GM13977 (cell line): ENCODE measurements at places on chromosomes 3 and 15.
A peak's percentile ranks its signal among the peaks of the same experiment; 100 is the strongest.

DNA sequence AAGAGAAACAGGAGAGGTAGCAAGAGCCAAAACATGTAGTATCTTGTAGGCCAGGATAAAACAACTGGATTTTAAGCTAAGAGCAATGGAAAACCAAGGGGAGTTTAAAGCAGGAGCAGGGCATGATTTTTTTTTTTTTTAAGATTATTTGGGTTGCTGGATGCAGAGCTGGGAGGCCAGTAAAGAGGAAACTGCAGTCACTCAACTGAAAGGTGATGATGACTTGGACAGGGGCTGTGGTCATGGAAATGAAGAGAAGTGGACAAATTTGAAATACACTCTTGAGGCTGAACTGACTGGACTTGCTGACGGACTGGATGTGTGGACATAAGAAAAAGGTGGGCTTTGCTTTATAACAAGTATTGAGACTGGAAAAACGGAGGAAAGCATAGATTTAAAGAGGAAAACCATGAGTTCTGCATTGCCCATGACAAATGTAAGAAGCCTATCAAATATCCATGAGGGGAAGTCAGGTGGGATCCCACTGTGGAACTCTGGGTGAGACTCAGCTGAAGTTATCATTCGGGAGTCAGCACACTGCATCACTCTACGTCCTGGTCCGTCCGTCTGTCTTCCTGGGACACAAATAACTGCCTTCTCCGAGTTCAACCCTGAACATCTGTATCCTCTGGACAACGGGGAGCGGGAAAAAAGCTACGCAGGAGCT, 688 bp downstream of the XPC start:
- no peak for DNase-seq

DNA sequence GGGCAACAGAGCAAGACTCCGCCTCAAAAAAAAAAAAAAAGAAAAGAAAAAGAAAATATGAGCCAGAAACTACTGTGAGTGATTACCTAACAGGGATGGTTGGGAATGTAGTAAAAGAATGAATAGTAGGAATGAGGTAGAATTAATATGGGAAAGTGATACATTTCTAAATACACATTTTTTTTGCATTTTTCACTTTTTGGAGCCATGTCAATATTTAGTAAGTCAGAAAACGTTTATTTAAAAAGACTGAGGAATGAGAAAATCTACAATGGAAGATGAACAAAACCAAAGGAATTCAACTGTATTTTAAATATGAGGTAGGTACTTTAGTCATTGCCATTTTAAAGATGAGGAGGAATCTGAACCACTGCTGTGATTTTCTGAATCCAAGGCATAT, 817.2 kb upstream of the CADM2 start:
- no peak for DNase-seq

DNA sequence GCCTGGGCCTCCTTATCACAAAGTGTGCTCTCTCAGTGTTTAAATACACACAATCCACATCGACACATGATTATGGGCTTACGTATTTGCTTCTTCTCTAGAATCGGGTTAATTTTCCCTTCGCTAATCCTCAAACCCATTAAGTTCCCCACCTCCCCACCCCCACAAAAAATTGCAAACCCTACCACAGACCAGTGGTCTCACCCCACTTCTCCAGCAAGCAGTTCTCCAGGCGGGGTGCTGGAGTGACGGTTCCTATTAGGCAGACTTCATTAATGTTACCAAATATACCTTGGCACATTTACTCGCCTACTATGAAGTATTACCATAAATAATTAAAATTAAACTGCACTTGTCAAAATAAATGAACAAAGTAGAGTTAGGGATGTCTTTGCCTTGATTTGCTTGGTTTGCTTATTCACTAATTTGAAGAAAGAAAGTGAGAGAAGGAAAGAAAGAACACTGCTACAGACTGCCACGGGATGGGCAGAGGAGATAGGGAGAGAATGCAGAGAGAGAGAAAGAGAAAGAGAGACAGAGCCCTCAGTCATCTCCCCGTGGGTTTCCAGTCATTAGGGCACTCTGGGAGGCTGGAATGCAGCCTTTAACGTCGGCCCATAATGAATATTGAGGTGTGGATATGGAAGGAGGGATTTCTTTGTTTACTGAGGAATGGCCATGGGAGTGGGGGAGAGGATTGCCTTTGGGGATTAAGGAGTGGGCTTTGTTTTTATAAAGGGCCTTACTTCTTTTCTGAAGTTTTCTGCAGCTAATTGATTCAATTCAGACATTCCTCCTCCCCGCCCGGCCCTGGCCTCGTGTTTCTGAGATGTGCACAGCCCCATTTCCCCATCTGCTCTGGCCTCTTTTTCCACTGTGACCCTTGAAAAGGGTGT, 39.7 kb upstream of the POLG start:
- no peak for DNase-seq

DNA sequence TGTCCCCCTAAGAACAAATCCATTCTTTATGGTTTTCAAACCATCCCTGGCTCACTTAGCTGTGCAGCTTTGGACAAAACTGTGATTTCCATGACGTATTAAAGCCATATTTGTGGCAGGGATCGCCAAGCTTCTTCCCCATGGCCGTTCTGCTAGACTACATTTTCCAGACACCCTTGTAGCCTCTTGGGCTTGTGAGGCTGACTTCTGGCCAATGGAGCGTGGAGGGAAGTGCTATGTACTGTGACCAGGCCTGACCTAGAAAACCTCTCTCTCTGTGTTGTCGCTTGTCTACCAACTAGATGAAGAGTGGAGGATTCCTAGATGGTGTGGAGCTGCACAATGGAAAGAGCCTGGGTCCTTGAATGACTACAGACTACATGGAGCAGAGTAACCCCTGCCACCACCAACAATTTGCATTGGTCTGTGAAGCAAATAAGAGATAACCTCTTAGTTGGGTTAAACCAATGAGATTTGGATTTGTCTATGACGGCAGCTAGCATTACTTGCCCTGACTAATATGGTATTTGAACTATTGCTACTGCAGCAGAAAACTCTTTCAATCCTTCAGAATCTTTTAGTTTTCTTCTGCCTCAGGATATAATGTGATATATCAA, 22.1 kb upstream of the MGLL start:
- DNase-seq, result peak; percentile 42

GRCh38 chr3:184523825-184524615, 37.6 kb upstream of the EPHB3 start:
- no peak for DNase-seq

GRCh38 chr3:46921041-46921440, 43.5 kb downstream of the PTH1R start:
- DNase-seq, result no peak

DNA sequence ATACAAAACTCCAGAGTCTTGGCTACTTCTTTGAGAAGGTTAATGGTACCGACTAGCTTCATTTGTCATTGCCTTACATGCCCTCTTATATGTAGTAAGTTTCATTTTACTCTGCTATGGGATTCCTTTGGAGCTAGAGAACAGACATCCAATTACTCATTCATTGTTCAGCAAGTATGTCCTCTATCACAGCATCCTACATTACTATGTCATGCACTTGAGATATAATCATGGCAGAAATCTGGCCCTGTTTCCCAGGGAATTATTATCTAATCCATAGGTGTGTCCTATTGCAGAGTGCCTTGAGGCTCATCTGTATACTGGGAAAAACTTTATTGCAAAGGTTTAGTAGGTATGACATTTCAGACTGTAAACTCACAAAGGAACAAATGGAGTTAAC, 333.1 kb upstream of the NECTIN3 start:
- DNase-seq, result no peak

DNA sequence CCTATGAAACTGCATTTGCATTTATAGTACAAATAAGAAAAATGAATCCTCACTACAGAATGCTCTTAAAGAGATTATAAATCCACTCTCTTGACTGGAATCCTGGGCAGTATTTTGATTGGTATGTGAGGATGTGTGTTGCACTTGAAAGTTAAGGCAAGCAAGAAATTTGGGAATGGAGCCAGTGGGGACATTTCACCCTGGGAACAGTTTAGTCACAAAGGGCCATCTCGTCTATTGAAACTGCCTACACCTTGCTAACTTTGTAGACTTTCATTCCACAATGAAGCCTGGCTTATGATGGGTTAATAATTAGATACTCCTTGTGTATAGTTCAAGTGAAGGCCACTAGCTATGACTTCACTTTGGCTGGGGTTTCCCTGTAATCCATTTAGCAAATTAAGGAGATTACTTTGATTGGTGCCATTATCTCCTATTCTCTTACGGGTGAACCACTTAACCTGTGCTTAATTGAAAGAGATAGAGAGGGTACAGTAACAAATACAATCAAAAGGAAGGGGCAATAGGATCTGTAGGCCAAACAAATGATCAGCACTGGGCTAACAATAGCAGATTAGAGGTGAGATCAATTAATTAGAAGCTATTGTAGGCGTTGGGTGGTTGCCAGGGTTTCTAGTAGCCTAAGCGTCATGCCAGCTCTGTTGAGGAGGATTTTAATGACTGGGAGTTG, 146.9 kb upstream of the RARB start:
- no peak for DNase-seq

- DNase-seq, result no peak
Observed at GRCh38 chr3:157418104-157418503, 18.5 kb upstream of the PTX3 start.

DNA sequence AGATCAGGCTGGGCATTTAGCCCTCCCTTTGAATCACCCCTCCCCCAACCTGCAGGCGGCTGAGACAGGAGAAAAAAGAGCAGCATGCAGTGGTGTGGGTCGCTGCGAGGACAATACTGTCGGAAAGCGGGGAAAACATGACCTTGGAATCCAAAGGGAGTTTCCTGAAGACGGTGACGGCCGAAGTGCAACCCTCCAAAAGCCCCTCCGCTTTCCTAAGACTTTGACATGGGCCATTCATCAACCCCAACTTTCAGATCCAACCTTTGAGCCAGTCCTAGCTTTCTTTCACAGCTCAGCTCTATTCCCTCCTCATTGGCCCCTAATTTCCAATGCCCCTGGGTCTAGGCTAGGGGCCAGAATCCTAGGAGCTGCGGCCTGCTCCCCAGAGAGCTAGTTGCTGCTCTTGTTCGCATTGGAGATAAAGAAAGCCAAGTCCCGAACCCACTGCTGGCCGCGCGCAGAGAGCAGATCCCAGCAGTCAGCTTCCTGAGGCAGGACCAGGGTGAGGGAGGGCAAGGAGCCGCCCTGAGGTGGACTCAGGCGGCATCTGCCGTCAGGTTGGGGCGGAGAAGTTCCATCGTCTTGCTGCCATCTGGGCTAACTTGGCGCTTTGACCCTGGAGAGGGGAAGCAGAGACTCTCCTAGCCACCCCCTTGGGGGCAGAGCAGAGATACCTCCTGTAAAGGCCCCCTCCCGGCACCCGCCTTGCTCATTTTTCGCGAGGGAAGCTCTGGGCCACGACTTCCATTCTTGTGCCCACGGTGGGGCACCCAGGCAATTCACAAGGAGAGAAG, 914 bp downstream of the ZIC4 start:
- DNase-seq, result no peak

GRCh38 chr3:28250999-28251398, 9.6 kb downstream of the CMC1 start:
- DNase-seq, result no peak

GRCh38 chr3:140147965-140148490, 213.0 kb downstream of the CLSTN2 start:
- DNase-seq, result no peak

DNA sequence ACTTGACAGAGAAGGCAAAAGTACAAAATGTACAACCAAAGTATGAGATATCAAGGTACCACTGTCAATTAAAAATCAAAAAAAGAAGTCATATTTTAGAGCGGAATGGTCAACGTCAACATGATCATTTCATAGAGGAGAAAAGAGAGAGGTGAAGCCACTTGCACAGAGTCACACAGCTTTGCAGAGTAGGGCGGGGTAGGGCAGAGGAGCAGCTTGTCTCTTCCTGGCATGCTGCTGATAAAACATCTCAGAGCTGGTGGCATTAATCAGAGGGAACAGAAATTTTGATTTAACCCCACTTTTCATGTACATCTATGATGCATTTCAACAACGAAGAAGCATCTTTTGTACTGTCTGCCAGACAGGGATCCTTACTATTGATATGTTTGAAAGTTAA, 5.2 kb upstream of the IGF1R start:
- DNase-seq, result no peak

DNA sequence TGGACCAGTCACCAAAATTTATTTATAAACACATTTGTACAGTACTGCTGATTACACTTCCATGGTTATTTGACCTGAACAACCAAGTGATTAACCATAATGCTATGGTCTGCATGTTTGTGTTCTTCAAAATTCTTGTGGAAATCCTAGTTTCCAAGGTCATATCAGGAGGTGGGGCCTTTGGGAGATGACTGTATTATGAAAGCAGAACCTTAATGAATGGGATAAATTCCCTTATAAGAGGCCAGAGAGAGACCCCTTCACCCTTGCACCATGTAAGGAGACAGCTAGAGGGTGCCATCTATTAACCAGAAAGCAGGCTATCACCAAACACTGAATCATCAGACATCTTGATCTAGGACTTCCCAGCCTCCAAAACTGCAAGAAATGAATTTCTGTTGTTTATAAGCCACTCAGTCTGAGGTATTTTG, 1.9 kb downstream of the SCAPER start:
- peak; percentile 42 for DNase-seq

- no peak for DNase-seq
Observed at GRCh38 chr15:59104602-59104911, 389 bp upstream of the CCNB2 start.

DNA sequence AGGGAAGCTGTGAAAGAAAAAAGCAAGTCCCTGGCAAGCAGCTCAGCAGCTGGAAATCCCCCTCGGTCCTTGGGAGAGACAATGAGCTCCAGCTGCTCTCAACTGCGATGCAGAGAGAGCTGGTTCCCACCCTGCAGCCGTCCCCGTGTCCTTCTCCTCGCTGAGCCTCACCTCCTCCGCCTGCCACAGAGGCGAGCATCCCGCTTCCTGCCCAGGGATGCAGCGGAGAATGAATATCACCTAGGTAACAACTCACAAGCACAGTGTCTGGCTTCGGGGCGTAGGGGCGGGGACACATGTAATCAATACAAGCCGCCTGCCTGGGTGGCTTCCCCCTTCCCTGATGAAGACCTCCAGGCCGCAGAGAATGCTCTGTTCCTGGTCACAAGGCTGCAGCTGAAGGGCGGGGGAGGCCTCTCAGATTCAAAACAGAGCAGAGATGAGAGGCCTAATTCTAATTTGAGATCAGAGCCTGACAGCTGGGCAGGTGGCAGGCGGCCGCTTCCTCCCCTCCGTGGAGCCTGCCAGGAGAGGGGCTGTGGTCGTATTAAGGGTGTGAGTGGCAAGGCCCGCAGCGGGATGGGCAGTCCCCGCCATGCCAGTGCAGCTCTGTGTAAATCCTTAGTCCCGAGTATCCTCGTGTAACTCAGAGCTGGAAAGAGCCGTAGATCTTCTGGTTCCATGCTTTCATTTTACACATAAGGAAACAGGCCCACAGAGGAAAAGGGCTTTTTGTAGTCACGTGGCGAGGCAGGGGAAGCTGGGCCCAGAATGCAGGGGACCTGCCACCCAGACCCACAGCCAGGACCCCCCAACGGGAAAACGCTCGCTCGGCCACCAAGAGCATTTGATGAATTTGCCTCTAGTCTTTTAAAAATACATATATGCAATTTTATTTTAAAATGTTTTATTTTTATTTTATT, 24.3 kb downstream of the ZDHHC19 start:
- DNase-seq, result peak; percentile 71

GRCh38 chr15:96366526-96366877, 36.0 kb downstream of the NR2F2 start:
- peak; percentile 17 for DNase-seq

- no peak for DNase-seq
Observed at GRCh38 chr3:138009476-138010272, at the start of gene CLDN18. Gene CLDN18, plus strand, starts transcription at chr3:138010165. Its CDS starts 61 bp downstream, at chr3:138010226.

GRCh38 chr15:25454771-25455170, 15.9 kb upstream of the UBE3A start:
- no peak for DNase-seq

- DNase-seq, result peak; percentile 32
Observed at GRCh38 chr15:52558196-52558595, 10.6 kb downstream of the ARPP19 start.
